Left kidney (tissue), 8 donors: ENCODE measurements at places on chromosomes 7 and 10. TPM values are rescaled to one million over a fixed set of nuclear protein-coding genes. Genes with fewer than 3 reads are reported as not detected.

- no peak for DNase-seq
These were observed 32.3 kb downstream of the SMURF1 start for GRCh38 chr7:99111591-99111990.

DNA sequence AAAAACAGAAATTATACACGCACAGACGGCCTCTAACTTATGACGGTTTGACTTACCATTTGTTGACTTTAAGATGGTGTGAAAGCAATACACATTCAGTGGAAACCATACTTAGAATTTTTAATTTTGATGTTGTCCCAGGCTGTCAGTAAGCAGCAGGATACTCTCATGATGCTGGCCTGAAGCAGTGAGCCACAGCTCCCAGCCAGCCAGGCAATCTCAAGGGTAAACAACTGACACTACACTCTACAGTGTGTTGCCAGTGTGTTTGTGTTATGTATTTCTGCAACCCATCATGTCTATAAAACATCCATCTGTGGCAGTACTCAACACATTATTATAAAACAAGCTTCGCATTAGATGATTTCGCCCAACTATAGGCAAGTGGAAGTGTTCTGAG, 747.5 kb downstream of the NRG3 start:
- DNase-seq: no peak

- DNase-seq: no peak
These were observed 121.4 kb upstream of the RET start for GRCh38 chr10:42955493-42955889.

Gene PNLIPRP1
- polyA plus RNA-seq: 0.13 TPM

- DNase-seq: no peak
These were observed 602.7 kb downstream of the NXPH1 start for GRCh38 chr7:9036080-9036479.

Gene CLIP2
- polyA plus RNA-seq: 22.3 TPM

DNA sequence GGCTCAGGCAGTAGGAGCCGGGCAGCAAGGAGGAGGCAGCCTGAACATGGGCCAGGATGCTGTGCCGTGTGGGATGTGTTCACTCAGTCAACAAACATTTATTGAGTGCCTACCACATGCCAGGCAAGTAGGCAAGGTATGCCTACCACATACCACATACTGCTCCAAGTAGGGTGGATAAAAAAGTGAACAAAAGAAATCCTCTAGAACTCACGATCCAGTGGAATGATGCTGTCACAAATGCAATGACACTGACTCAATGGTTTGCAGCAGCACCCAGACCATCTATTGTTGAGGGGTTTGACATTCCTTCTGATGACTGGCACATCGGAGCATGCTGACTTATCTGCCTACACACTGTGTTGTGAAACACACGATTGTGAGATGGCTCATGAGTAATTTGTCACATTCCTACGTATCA, 413.5 kb downstream of the NRG3 start:
- DNase-seq: no peak

Gene PKD1L1
- 0.32 TPM for polyA plus RNA-seq

DNA sequence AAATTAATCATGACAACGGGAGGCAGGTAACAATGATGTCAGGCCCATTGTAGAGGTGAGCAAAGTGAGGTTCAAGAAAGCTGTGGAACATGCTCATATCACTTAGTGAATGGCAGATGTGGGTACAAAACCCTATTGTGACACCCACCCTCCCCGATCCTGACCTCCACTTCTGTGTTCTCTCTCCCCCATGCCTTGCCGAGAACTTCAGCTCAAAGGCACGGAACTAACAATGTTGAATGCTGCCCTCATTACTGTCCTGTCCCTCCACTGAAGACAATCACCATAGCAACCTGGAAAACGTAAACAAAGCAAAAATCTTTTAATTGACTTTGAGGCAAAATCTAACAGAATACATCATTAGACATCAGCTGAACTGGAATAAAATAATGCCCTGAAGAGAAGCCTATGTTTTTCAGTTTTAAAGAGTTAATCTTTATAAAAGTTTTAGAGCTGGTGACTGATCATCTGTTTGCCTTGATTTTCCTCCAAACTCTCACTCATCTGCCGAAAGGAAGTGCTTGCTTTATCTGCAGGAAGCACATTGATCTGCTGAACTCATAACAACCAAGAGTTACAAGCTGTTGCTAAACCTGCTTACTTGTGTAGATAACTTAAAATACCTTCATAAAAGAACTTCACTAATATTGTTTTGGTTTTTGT, 133.6 kb downstream of the CUBN start:
- no peak for DNase-seq

DNA sequence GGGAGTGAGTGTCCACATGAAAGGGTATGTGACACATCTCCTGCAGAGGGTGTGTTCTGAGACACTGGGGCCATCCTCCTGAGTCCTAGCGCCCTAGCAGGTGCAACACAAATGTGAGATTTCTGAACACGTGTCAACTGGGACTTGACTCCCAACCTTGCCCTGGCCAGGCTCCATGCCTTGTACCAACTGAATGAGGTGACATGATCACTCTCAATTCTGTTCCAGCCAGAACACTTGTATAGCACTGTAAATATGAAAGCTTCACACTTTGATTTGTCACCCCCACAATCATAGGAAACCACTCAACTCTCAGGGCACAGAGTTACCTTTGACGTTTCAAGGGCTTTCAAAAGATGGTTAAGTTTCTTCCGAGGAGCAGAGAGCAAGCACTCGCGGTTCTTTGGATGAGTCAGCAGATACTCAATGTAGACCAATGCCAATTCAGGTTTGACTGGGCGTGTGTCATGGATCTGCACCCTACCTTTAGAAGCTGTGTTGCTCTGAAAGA, 48.6 kb downstream of the NCAPG2 start:
- no peak for DNase-seq

GRCh38 chr7:87933605-87933952, 472 bp upstream of the ADAM22 start:
- DNase-seq: no peak

DNA sequence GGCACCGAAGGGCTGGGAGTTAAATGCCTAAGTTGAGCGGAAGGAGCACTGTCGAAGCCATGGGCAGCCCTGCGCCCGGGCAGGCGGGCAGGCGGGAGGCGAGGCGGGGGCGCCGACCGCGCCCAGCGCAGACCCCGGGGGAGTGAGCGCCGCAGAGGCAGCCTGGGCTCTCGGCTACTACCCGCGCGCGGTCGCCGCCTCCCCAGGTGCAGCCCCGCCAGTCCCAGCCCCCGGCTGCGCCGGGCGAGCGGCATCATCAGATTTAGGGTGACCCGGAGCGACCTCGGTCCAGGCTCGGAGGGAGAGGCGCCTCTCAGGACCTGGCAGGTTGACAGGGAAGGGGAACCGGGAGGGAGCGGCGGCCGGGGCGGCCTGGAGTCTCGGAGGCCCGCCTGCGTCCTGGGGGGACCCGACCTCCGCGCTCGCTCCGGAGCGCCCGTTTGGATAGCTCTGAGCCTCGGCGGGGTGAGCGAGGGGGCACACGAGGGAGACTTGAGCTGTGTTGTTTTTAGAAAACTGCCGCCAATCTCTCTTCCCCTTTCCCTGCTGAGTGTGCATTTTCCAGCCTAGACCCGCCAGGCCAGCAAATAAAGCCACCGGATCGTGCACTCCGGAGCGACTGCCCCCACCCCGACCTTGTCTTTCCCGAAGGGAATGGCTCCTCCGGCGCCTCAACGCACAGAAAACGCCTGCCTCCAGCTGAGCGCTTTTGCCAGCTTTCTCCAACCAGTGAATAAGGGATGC, 2.3 kb upstream of the NRP1 start:
- DNase-seq: peak; percentile 68

GRCh38 chr10:86715836-86716235, 40.6 kb upstream of the BMPR1A start:
- DNase-seq: no peak

DNA sequence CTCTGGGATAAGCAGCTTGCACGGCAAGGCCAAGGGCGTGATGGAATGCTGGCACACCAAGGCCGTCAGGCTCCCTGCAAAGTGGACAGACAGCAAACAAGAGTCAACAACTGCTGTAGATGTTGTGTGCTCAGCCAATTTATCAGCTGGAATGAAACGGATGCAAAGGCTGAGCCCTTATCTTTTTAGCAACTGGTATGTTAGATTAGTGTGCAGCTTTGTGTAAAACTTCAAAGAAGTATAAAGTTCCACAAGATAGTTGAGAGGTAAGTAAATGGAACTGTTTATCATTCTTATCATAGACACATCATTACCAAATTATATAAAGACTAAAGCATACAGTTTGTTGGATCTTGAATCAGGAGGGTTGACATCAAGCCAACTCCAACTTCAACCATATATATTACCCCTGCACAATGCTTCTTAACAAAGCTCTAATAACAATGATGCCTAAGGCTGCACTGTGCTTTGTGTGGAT, 289.0 kb downstream of the TNS3 start:
- DNase-seq: no peak

Gene FXYD4
- polyA plus RNA-seq: not detected

DNA sequence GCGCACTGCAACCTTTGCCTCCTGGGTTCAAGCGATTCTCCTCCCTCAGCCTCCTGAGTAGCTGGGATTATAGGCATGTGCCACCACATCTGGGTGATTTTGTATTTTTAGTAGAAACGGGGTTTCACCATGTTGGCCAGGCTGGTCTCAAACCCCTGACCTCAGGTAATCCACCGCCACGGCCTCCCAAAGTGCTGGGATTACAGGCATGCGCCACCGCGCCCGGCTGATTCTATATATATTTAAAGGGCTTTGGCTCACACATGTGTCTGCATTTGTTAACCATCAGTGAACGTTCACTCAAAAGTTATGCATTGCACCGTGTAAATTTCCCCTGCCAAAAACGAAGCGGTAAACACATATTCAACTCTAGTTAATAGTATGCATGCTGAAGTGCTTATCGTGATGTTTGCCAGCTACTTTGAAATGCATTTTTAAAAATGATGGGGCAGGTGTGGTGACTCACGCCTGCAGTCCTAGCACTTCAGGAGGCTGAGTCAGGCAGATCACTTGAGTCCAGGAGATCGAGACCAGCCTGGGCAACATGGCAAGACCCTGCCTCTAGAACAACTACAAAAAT, 17.7 kb upstream of the WIPI2 start:
- DNase-seq: no peak

DNA sequence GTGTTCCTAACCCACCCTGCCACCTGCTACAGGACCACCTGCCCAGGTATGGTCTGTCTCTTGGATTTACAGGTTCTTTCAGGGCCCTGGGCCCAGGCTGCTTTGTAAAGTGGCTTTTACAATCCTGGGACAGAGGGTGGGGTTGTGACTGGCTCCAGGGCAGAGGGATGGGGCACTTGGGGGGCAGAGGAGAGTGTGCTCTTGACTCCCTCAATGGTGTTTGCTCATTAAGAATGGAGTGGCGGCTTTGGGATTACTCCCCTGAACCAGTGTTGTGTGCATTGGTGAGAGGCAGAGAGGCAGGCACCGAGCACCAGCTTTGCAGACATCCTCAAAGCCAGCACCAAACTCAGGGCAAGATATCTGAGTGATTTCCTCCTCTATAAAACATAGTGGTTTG, 43.5 kb downstream of the VWA2 start:
- no peak for DNase-seq

Gene LLCFC1
- 1.5 TPM for polyA plus RNA-seq

GRCh38 chr7:127896659-127897058, 134.6 kb downstream of the LRRC4 start:
- no peak for DNase-seq

DNA sequence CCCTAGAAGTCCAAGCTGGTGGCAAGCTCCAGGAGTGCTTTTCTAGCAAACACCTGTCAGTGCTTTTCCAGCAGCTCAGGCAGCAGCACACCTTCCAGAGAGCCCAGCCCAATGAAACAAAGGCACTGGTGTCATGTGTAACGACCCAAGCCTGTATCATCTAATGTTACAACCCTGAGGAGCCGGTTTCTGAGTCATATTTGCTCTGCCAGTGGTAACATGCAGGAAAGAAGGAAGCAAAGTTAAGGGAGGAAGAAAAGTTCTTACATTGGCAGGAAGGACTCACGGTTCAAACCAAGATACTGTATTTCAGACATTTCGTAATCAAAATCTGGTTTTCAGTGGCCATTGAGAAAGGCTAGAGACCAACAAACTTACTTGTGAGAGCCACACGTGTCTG, at the start of gene ANKRD22:
Gene ANKRD22, minus strand, starts transcription at position 139 of the 400 bp plus-strand sequence. CDS start 237 bp downstream, outside the sequence.
- DNase-seq: no peak

Gene PRLHR
- polyA plus RNA-seq: not detected

GRCh38 chr10:44960088-44960460, 472 bp downstream of the RASSF4 start:
- no peak for DNase-seq

DNA sequence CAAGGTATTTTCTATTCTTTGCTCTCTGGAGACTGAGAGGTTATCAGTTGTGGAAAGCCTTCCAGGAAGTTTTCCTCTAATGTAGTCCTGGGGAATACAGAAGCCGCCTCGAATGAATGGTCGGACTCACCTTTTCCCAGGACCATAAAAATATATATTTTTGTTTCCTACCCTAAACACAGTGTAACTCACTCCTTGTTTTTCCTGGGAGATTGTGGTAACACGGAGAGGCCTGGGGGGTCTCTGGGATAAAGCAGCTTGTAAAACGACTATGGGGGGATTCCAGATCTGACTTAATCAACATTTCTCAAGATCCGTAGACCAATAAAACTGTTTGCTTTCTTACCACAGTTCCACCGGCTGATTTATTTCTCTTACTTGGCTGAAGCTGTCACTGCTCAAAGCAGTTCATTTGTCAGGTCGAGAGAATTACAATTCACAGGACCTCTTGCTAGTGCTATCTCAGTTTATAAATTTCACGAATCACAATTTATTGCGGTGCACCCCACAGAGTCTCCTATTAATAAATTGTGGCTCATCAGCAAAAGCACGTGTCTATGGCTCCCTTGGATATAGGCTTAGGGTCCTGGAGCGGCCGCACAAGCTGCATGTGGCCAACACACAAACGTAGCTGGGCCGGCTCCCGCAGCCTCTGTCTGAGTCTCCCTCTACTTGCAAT, 176.3 kb upstream of the BMPER start:
- DNase-seq: peak; percentile 72

DNA sequence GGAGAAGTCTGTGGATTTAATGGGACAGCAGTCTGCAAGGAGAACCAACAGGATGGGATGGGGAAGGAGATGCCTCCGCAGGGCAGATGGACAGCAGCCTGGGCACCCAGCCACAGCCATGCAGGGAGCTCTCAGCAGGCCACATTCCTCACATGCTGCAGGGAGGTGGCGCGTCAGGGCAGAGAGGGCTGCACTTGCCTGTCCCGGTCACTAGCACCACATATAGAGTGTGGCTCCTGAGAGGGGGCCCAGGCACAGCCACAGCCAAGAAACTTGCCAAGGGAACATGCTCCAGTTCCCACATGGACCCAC, 86.8 kb upstream of the ZMIZ1 start:
- DNase-seq: no peak

DNA sequence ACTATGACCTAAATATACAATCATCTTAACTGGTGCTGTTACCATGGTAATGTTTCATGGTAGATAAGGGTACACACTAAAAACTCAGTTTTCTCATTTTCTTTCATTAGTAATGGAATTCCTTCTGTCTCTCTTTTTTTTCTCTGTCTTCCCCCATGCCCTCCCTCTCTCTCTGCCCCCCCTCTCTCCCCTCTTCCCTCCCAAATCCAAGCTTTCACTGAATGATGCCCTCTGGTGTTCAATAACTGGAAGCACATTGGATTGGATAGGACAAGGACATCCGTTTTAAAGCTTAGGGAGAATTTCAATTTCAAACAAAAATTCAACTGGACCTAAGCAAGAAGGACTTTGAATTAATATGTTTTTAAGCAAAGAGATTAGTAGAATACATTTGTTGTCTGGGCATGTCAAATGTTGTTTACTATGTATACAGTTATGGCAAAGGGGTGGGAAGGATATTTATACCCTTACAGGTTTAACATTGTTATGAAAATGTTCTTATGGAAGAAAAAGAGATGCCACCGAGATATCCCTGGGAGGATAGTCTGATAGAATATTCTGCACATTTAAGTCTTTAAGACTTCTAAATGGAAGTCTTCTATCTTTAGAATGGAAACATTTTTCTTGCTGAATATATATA, 6.1 kb downstream of the CHRM2 start:
- DNase-seq: no peak
